ENCODE measurements at places on chromosomes 12 and 14. TPM values are rescaled to one million over a fixed set of nuclear protein-coding genes. Genes with fewer than 3 reads are reported as not detected.

ZDHHC22 gene
- total RNA-seq = not detected

LTB4R2 gene
- total RNA-seq = 2.2 TPM

RITA1 gene
- 11.0 TPM for total RNA-seq

TMEM121 gene
- total RNA-seq = 1.3 TPM

LRTM2 gene
- not detected for total RNA-seq

PPFIA2 gene
- total RNA-seq = 0.57 TPM

PTPRB gene
- total RNA-seq = 28.9 TPM

RASSF8 gene
- 37.8 TPM for total RNA-seq

CARMIL3 gene
- 0.05 TPM for total RNA-seq

FOXN3 gene
- total RNA-seq = 87.6 TPM

ABCC9 gene
- total RNA-seq = 66.2 TPM

SMCO2 gene
- total RNA-seq = 0.38 TPM

SRRM4 gene
- total RNA-seq = 0.59 TPM

SERPINA3 gene
- 24.5 TPM for total RNA-seq

Data from cardiac septum (tissue), 1 donor.